HT1080 (cell line): ENCODE measurements at places on chromosomes 2 and 18. TPM values are rescaled to one million over a fixed set of nuclear protein-coding genes. Genes with fewer than 3 reads are reported as not detected.

The HOXD12 gene
- 0.10 TPM in 1 of 2 replicates, not detected in the other for total RNA-seq

The NTSR2 gene
- total RNA-seq = not detected in 2 replicates

The SAG gene
- total RNA-seq = not detected in 2 replicates

The CCDC148 gene
- 0.39 and 0.73 TPM in 2 replicates for total RNA-seq

The CD302 gene
- 2.6 and 4.9 TPM in 2 replicates for total RNA-seq

The IFIH1 gene
- total RNA-seq = 2.4 and 3.3 TPM in 2 replicates
